NCI-H1092 (cell line): ENCODE measurements at places on chromosomes 1 and 21.
A peak's percentile ranks its signal among the peaks of the same experiment; 100 is the strongest.

GRCh38 chr1:242477944-242478343, 46.6 kb downstream of the PLD5 start:
- peak; percentile 23 for DNase-seq

DNA sequence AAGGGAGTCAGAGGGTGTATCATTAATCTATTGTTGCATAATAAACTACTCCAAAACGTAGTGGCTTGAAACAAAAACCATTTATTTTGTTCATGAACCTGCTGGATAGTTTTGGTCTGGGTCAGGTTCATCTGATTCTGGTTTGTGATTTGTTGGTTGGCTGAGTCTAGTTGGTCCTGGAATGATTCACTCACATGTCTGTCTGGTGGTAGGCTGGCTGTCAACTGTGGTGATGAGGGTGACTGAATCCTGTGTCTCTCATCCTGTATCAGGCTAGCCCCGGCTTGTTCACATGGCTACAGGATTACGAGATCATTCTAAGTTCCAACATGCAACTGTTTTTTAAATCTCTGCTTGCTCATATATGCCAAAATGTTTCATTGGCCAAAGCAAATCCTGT, 22.5 kb upstream of the SIKE1 start:
- DNase-seq: no peak

DNA sequence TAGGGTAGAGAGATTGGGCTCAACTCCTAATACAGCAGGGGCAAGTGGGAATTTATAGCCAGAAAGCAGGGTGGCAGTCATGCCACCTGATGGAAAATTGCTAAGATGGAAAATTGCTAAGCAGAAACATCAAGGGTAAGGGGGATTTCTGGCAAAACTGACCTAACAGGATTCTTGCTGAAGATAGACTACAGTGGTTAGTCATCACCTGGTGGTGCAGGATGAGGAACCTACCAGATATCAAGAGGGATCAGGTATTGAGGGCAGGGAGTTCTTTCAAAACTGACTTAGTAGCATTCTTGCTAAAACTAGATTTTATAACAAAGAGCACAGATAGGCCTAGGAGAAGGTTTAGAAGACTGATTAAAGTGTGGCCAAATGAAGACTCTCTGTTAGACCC, 292.9 kb downstream of the PLPP3 start:
- DNase-seq: no peak

DNA sequence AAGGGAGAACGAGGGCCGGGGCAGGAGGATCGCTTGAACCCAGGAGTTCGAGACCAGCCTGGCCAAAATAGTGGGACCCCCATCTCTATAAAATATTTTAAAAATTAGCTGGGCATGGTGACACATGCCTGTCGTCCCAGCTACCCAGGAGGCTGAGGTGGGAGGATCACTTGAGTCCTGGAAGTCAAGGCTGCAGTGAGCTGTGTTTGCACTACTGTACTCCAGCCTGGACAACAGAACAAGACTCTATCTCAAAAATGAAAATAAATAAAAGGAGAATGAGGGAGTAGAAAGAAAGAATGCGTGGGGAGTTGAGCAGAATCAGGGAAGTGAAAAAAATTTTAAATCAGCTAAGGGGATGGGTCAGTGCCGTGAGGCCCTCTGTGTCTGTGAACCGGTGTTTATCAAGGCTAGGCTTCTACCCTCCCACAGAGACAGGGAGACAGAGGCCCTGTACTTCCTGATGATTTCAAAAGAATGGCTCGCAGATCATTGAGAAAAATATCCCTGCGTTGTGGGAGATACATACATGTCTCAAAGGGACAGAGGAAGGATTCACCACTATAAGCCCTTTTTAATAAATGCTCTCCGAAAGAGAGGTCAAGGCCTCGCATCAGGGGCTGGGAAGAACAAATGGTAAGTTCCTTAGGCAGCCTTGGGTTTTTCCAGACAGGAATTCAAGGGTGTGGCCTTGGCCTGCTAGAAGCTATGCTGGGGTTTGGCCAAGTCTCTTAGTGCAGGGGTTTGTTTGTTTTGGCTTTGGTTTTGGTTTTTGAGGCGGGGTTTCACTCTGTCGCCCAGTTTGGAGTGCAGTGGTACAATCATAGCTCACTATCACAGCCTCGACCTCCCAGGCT, 20.7 kb downstream of the IL10RB start:
- peak; percentile 46 for DNase-seq

GRCh38 chr1:208837242-208837641, 593.1 kb upstream of the PLXNA2 start:
- DNase-seq: peak; percentile 81
